ENCODE measurements at places on chromosomes 16 and 17.

DNA sequence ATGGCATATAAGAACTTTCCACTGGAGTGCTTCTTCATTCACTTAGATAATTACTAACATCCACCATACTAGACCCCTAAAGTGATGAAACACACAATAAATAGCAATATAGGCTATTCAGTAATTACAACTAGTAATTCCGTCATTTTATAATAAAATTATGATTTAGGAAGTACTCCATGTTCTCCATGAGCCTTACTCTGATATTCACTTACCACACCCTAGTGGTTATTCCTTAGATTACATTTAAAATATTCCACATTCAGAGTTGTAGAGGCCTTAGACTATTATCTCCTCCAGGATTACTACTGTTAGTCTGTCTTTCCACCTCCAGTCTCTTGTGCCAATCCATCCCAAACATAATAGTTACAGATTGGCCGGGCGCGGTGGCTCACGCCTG is 62.4 kb downstream of the STH start:
- DNase-seq, result no peak

- DNase-seq, result no peak
These were observed 30.4 kb downstream of the MBTPS1 start for GRCh38 chr16:84086341-84086740.

- DNase-seq, result no peak
These were observed 98.0 kb upstream of the KIF2B start for GRCh38 chr17:53724726-53725125.

GRCh38 chr16:87734644-87735043 is 31.1 kb downstream of the KLHDC4 start:
- no peak for DNase-seq

DNA sequence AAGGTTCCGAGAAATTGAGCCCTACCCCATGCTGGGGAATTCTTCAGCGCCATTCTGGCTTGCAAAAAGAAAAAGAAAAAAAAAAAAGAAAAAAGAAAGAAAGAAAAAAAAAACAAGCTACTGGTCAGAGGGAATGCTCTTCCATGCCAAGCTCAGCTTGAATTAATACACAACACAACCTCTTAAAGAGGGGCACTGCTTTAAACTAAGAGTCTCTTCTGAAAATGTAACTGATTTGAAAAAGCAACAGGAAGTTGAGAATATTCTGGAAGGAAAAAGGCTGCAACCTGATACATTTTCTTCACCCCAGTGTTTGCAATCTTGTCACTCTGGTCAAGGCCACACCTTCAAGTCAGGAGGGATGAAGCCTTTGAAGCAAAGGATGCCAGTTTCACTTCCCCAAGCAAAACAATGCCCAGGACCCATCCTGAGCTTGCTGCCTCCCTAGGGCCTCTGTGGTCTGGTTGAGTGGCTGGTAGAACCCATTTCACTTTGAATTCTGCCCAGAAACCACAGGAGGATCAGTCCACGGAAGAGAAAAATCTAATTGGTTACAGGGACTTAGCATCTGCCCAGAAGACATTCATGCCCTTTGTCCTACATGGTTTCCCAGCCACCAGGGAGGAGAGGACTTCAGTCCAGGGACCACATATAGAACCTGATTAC is 389.7 kb downstream of the SOX9 start:
- DNase-seq, result no peak

DNA sequence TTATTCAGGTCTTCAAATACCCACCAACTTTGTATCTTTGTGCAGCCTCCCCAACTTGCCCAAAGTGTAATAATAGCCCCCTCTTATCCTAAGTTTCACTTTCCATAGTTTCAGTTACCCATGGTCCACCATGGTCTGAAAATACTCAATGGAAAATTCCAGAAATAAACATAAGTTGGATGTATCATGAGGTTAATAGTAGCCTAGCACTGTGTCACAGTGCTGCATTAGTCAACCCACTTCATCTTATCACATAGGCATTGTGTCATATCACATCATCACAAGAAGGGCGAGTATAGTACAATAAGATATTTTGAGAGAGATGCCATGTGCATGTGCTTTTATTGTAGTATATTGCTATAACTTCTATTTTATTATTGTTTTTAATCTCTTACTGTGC is 21.9 kb downstream of the OMG start:
- DNase-seq, result no peak

- DNase-seq, result no peak
These were observed 7.0 kb downstream of the ZNF598 start for GRCh38 chr16:2002406-2003230.

GRCh38 chr17:4815043-4815675 is 8.2 kb downstream of the PLD2 start:
- DNase-seq, result no peak

DNA sequence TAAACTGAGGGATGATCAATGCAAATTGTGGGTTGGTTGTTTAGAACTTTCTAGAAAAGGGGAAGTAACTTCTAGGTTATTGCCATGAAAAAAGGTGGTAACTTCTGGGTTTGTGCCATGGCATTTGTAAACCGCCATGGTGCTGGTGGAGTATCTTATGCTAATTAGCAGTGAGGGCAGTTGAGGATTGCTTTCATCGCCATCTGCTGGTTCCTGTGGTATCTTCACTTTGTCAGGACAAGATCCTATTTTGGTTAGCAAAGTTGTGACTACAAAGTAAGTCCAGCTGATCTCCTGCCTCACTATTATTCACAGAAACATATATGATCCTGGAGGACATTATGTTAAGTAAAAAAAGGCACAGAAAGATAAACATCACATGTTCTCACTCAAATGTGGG is 1332.3 kb downstream of the CDH11 start:
- no peak for DNase-seq

GRCh38 chr17:17523731-17524490 is 27.7 kb upstream of the RASD1 start:
- no peak for DNase-seq

DNA sequence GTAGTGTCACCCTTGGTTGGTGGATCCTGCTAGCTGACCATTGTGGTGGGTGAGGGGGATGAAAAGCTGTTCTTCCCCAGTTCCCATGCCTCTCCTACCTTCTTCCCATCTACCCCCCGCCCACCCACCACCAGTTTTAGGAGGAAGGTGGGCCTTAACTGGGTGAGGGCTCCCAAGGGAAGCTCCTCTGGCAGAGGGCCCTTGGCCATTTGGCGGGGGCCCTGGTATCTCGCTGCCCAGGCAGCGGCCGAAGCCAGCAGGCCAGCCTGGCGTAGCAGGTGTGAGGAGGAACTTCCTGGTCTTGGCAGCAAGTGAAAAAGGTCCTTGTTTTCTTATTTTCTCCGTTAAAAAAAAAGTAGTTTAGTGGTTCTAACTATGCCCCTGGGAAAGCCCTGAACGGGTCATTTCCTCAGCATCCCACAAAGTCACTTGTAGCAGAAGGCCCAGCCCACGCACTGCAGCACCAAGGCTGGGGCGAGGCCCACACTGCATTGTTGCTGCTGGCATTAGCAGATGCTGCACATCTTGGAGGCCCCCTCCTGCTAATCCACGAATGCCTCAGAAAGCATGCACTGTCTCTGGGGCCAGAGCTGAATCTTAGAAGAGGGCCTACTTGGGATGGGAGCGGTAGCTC is 72.5 kb downstream of the MPRIP start:
- no peak for DNase-seq

- DNase-seq, result no peak
These were observed 15.7 kb upstream of the MC1R start for GRCh38 chr16:89902980-89903379.

DNA sequence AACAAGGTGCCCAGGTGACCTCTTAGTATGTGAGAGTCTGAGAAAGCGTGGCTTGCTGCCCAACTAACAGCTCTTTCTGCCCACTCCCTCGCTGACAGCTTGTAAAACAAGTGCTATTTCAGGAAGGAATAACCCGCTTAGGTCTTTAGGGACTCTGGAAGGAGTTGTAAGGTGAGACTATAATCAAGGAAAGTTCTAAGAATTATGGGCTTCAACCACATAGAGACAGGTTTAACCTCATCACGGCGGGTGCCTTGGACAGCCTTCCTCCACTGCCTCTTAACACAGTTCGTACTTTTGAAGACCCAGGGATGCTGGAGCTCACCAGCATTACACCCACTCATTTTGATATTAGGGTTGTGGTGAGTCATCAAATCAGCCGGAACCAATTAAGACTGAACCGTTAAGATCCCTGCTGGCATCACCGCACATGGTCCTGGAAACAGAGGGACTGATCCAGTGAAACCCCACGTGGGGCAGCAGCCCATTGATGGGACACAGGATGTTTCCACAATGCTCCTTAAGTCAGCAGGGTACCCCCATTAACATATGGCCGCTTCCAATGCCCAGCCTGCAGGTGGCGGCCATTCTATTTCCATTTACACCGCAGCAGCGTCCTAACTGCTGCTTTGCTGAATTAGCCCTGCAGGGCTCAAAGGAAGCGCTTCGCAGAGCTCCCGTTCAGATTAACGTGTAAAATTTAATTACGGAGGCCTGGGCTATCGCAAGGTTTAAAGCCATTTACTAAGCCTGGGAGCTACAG is 176.6 kb upstream of the SDK2 start:
- DNase-seq, result no peak

DNA sequence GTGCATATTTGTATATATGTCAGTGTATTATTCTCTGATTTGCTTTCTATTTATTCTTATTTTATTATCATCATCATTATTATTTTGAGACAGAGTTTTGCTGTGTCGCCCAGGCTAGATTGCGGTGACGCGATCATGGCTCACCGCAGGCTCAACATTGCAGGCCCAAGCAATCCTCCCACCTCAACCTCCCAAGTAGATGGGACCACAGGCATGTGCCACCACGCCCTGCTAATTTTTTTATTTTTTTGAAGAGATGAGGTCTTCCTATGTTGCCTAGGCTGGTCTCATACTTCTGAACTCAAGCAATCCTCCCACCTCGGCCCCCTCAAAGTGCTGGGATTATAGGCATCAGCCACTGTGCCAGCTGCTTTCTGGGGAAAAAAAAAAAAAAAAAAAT is 8.4 kb upstream of the ARHGAP17 start:
- DNase-seq, result no peak

- no peak for DNase-seq
These were observed 449.8 kb downstream of the KCNJ18 start for GRCh38 chr17:22142091-22142490.

DNA sequence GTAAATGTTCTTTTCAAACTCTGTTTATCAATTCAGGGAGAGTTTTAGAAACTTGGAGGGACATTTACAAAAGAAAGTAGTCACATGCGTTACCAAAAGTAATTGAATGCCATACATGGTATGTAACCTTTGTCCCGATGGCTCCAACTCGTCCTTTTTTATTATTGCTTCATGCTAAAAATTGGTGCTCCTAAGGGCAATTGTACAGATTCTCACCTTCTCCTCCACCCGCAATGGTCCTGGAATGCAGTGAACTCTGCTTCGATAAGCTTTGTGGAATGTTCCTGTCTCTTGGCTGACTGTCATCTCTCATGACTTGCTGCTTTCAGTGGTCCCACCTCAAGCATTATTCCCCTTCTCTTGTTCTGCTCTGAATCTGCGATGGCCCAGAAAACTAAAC is 20.9 kb downstream of the GNAO1 start:
- no peak for DNase-seq

DNA sequence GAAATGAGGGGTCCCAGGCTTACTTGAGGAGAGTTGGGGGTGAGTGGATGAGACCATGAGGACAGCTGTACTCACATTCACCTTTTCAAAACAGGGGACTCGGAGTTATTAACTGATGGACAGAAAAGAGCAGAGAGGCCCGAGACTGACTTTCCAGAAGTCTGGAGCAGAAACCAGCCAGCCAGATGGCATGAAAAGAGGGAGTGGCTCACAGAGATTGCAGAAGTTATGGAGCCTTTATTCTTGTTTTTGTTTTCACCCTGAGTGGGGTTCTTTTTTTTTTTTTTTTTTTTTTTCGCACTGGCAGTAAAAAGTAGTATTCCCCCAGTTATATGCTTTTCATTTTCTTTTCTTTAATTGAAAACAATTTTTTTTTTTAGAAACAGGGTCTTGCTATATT is 18.9 kb downstream of the TVP23A start:
- DNase-seq, result no peak

DNA sequence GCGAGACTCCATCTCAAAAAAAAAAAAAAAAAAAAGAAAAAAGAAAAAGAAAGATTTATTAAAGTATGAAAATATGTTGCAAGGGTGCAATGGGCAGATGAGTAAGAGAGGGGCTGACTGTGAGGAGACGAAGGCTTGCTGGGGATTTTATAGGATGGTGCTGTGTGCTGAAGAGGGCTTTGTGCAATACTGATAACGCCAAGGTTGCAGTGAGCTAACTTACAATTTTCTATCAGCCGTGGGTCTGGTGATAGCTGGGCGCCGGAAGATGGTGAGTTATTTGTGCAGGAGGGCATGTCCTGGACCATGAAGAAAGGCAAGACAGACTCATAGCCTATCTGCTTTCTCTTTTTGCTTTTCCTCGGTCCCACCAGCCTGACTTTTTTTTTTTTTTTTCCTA is 281.1 kb downstream of the MAP2K6 start:
- no peak for DNase-seq

GRCh38 chr17:72751746-72752145 is 340.7 kb downstream of the SLC39A11 start:
- DNase-seq, result no peak

DNA sequence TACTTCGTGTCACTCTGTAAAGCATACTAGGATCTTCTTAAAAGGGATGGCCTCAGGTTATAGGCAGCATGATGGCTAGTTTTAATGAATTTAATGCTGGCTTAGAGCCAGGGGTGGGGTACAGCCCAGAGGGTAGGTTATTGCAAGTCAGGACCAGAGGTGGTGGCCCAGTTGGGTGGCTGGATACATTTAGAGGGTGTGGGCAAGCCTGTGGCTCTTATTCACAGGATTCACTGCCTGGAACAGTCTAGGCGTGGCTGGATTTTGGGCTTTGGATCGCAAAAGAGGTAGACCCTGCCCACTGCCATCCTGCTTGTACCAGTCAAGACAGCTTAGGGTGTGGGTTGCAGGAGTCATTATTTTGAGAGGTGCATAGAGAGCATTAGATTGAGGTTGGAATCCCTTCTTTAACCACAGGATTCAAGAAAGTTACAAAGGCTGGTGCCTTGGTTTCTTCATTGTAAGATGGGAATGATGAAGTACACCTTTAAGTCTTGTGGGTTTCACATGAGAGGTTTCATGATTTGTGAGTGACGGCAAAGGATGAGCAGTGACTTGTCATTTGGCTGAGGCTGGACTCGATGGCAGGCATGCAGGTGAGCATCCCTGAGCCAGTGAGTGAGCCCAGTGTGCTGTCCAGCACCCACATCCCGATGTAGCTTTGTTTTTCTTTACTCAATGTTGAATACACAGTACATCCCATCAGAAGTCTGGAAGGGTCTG is 85.2 kb downstream of the KSR1 start:
- DNase-seq, result no peak

GRCh38 chr17:41347869-41348760 is 2.5 kb downstream of the KRT33A start:
- DNase-seq, result no peak

- DNase-seq, result no peak
These were observed 14.5 kb upstream of the RASL10B start for GRCh38 chr17:35716897-35717465.

GRCh38 chr17:54919425-54919824 is 18.8 kb downstream of the TOM1L1 start:
- no peak for DNase-seq

GRCh38 chr17:75133001-75133400 is 1.5 kb upstream of the NT5C start:
- no peak for DNase-seq

Data from COR-L47 (cell line).